CD8-positive, alpha-beta memory T cell (primary cell): ENCODE measurements at places on chromosomes 16 and 17. TPM values are rescaled to one million over a fixed set of nuclear protein-coding genes. Genes with fewer than 3 reads are reported as not detected.

The HOXB6 gene
- 0.22 TPM for total RNA-seq

The KRTAP4-3 gene
- total RNA-seq = not detected

GRCh38 chr17:39823407-39824054 is 40.6 kb downstream of the IKZF3 start:
- H3K36me3 ChIP-seq = peaks cover 51% of the 10 kb centered on the region
- H3K4me1 ChIP-seq = peaks cover 37% of the 10 kb centered on the region
- no peak overlapping the region for H3K27ac ChIP-seq

GRCh38 chr17:48215583-48216139 is 108.1 kb downstream of the SNX11 start:
- peaks cover 4% of the 10 kb centered on the region for H3K36me3 ChIP-seq
- H3K27me3 ChIP-seq = no peaks in the 10 kb centered on the region
- DNase-seq = no peak

DNA sequence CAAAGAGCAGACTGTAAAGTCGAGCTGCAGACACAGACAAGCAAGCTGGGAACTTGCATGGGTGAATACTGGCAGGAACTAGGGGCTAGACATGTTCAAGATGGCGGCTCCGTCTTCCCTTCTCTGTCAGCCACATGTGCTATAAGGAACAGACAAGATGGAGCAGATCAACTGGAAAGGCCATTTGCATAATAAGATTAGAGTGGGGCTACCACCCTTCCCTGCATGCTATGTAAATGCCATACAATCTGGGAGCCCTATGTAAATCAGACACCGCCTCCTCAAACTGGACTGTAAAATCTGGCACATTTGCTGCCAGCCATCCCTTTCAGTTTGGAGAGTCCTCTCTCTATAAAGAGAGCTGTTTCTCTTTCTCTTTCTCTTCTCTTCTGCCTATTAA is 640.1 kb upstream of the CDH8 start:
- no peak overlapping the region for H3K4me3 ChIP-seq
- H3K4me1 ChIP-seq = no peaks in the 10 kb centered on the region
- no peaks in the 10 kb centered on the region for H3K36me3 ChIP-seq
- no peak for DNase-seq
- no peaks in the 10 kb centered on the region for H3K27me3 ChIP-seq
- H3K27ac ChIP-seq = no peak overlapping the region
